Femur (tissue), 1 donor: ENCODE measurements at places on chromosomes 2 and 18.
A peak's percentile ranks its signal among the peaks of the same experiment; 100 is the strongest.

GRCh38 chr18:22163416-22164161 is 5.8 kb upstream of the GATA6 start:
- no peak for DNase-seq

DNA sequence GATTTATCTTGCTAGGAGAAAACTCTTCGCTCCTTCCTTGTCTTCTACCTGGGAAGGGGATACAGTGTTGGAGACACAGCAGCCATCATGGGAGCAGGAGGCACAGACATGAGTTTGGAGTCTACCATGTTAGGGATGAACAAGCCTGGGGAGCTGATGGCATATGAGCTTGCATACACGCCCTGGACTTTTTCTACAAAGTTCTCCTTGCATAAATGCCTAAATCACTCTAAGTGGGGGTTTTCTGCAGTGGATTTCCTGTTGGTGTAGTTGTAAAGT is 3.6 kb upstream of the HS1BP3 start:
- DNase-seq, result no peak

- DNase-seq, result no peak
Observed at GRCh38 chr2:70141902-70142589, 48.8 kb downstream of the C2orf42 start.

DNA sequence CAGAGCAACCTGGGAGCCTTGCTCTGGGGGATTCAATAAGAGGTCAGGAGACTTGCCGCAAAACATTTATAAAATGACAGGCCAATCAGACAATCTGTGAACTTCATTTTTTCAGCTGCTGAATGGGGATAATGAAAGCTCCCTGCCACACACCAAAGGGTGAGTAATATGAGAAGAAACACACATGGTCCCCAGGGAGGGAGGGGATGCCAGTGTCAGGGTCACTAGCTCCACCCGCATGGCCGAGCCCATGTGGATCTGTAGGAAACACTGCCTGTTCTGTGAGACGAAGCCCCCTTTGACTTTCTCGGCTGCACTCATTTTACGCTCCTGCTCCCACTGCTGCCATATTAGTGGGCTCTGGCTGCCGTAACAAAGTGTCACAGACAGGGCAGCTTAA is 521.0 kb upstream of the RAB6C start:
- DNase-seq, result no peak

DNA sequence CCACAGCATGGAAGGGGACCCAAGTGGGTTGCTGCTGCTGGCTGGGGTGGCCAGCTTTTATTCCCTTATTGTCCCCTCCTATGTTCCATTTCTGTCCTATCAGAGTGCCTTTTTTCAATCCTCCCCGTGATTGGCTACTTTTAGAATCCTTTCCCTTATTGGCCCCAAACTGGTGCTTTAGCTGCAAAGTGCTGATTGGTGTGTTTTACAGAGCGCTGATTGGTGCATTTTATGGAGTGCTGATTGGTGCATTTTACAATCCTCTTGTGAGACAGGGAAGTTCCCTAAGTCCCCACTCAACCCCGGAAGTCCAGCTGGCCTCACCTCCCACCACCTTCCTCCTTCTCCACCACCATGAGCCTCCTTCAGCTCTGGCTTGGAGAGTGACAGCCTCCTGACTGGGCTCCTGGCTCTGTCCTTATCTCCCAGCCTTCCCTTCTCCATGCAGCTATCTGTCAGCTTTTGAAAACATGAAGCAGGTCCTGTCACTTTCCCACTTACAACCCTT is 20.7 kb upstream of the PLB1 start:
- no peak for DNase-seq

- no peak for DNase-seq
Observed at GRCh38 chr2:221156062-221156734, 415.9 kb downstream of the EPHA4 start.

- no peak for DNase-seq
Observed at GRCh38 chr2:196823750-196824522, 14.8 kb upstream of the C2orf66 start.

DNA sequence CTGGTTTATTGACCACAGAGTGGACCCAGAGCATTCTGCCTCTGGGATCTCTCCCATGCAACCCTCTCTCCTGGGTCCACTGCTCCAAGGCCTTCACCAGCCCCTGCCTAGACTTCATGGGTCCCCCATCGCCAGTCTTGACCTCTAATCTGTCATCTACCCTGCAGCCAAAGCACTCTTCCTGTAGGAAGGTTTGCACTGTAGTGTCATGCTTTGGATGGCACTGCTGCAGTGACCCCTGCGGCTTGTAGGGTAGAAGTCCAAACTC is 41.7 kb downstream of the MYO7B start:
- DNase-seq, result peak; percentile 11

DNA sequence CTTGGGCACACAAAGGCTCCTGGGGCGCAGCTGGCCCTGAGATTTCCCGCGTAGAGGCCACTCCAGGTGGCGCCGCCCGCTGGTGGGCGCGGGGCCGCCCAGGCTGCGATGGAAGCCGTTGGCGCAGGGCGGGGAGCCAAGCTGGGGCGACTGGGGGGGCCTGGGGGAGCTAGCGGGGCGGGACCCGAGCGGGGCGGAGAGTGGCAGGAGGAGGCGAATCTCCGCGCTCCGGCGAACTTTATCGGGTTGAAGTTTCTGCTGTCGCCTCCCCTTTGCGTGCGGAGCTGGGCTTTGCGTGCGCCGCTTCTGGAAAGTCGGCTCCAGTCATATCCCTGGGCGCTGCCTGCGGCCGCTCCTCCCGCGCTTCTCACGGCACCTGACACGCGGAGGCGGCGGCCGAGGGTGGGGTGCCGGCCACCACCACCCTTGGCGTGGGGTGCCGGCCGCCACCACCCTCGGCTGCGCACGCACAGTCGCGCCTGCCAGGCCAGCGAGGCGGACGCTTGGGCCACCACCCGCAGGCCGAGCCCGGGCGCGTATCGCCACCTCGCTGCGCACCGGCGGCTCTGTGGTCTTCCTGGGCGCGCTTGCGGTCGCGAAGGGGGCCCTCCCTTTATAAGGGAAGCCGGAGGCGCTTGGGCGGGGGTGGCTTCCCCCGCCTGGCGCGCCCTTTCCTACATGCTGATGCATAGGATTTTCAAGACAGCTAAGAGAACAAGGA is 919 bp upstream of the CYP1B1 start:
- peak; percentile 89 for DNase-seq

DNA sequence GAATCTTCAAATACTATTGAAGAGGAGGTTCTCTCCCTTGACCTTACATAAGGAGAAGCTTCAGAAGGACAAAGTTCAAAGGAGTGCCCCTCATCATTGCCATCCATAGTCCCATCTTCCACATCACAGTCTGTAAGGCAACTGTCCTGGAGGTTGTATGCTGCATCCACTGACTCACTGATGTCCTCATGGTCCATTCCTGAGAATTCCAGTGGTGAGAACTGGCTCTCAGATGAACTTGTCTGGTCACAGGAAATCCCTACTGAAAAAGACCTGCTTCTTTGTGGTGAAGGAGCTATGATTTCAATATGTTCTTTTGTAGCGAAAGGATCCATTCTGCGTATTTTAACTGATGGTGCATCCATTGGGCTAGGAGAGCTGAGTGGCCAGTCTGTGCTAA is 52.2 kb downstream of the EIF2AK3 start:
- DNase-seq, result no peak

DNA sequence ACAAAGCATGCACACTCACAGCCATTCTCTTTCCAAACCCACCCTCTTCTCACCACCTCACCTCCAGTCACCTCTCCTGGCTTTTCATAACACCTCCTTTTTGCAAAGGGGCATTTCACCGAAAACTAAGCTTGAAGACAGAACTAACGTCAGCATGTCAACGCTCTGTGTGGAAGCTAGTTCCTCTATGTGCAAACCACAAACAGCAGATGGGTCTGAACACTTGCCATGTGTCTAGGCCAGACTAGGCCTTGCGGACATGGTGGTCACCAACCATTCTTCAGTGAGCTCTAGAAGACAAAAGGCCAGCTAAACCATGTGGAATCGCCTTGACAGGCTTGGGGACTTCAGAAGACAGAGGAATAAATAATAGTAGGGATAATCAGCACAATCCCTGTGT is 148.5 kb downstream of the TXNL1 start:
- no peak for DNase-seq

GRCh38 chr2:226981791-226982326 is 146.0 kb downstream of the RHBDD1 start:
- DNase-seq, result no peak

DNA sequence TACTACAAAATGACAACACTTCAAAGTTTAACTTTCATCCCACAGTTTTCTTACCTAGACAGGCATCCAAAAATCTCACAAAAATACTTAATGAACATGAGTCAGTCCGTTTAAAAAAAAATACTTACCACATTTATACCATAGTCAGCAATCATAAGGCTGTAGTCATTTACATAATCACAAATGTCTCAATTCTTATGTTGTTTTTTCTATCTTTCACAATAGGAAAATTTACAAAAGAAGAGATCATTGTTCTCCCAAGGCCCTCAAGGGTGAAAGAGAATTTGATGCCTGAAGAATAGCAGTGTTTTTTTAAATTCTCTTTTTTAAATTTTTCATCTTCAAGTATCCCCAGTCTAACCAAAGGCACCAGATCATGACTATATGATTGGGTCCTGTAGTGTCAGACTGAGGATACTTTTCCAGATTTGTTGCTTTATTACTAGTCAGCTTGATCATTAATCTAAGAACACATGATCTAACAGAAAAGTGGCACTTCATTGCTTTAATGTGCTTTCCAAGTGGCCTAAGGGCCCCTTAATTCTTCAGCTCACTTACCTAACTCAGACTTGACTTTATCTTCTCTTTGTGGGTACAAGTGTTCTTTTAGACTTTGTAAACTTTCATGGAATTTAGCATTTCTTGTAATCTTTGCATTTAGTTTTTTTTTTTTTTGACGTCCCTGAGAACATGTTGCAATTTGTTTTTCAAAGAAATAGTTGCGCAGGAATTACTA is 4.7 kb downstream of the SCYGR5 start:
- DNase-seq, result no peak

- no peak for DNase-seq
Observed at GRCh38 chr2:29530281-29530680, 391.1 kb downstream of the ALK start.

DNA sequence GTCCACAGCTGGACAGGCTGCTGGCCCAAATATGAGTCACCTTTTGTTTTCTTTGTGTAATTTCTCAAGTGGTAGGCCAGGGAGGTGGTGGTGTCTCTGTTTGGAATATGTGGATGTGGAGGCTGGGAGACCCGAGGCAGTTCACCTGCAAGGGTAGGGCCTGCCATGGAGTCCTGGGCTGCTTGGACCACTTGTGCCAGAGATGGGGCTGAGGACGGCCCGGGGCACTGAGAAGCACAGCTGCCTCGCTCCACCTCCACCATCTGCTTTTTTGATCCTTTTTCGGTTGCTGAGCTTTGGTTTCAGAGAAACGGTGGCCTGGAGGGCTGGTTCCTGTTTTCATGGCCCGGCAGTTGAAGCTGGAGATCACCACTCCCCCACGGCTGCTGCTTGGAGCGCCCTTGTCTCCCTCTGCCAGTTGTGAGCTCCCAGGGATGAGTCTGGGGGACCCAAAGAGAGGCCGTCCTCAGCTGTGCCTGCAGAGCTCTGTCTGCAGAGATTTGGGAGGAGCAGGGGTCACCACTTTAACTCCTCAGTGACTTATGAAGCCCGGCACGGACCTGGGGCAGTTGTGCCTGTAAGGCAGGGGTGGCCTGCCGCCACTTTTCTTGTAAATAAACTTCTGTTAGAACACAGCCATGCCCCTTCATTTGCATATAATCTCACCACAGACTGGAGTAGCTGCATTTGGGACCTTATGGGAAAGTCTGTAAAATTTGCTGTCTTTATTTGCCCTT is 67.6 kb upstream of the MCFD2 start:
- DNase-seq, result peak; percentile 63

DNA sequence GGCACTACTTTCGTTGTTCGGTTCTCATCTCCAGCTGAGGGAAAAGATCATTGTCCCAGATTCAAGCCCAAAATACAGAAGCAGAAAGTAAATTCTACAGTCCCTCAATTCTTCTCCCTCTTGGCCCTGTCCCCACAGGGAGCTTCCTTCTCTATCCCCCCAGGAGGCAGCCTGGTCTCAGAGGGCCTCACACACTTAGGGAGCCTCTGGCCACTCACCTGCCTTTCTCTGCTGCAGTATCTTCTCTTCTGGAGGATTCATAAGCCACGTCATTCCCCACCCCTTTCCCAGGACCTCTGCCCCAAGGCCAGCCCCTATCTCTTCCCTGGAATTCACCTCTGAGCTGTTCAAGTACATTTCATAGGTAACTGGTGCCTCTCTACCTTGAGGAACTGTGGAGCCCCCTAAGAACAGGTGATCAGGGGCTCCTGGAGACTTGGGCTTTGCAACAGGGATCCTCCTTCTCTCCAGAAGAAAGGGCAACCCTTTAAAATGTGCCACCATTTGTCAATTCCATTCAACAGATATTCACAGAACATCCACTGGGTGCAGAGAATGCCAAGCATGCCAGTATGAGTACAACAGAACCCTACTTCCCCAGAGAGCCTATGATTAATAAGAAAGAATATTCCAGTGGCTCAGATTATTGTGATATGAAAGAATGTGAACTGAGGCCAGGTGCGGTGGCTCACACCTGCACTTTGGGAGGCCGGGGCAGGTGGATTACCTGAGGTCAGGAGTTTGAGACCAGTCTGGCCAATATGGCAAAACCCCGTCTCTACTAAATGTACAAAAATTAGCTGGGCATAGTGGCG is 72.9 kb downstream of the CIB4 start:
- no peak for DNase-seq

GRCh38 chr2:189176516-189176915 is 3.0 kb downstream of the COL5A2 start:
- DNase-seq, result no peak

- no peak for DNase-seq
Observed at GRCh38 chr18:67433971-67434370, 82.5 kb downstream of the DSEL start.

- peak; percentile 23 for DNase-seq
Observed at GRCh38 chr2:122960759-122961641, 1064.1 kb upstream of the CNTNAP5 start.

DNA sequence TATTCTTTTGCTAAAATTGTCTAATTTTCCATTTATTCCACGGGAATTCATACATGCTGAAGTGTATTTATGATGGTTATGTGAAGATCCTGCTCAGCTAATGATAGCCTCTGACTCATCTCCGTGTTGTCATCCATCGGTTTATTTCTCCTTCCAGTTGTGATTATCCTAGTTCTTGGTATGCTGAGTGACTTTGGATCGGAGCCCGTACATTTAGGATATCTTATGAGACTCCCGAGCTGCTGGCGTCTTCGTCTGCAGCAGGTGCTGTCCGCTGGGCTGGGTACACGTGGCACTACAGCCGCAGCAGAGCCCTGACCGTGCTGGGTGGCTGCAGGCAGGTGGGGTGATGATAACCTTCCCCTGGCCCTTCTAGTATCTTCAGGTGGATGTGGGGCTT is 40.1 kb upstream of the GALR1 start:
- DNase-seq, result no peak

- no peak for DNase-seq
Observed at GRCh38 chr2:237084444-237084843, 1.2 kb upstream of the COPS8 start.

DNA sequence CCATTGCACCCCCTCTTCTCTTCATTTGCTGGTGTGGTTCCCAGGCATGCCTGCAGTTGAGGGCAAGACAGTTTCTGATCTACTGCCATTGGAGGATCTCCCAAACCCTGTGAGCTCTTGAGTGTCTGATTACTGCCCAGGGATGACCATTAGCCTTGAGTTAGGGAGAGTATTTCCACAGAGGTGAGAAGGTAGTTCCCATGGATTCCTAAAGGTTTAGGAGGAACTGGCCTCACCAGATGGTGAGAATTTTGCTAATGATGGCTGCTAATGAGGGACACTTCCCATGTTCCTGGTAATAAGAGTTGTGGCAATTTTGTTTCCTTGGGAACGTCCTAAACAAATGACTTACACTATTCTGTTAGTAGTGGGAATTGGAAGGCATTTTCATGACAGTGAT is 42.5 kb downstream of the PTPRM start:
- no peak for DNase-seq

- DNase-seq, result no peak
Observed at GRCh38 chr2:11716689-11717321, 29.6 kb upstream of the LPIN1 start.
